HL-60 (cell line): ENCODE measurements at places on chromosomes 3 and 15.

- DNase-seq: no peak
These were observed 11.2 kb upstream of the KBTBD12 start for GRCh38 chr3:127903611-127904375.

- no peak for DNase-seq
These were observed 310.2 kb downstream of the TBC1D5 start for GRCh38 chr3:17432236-17432635.

DNA sequence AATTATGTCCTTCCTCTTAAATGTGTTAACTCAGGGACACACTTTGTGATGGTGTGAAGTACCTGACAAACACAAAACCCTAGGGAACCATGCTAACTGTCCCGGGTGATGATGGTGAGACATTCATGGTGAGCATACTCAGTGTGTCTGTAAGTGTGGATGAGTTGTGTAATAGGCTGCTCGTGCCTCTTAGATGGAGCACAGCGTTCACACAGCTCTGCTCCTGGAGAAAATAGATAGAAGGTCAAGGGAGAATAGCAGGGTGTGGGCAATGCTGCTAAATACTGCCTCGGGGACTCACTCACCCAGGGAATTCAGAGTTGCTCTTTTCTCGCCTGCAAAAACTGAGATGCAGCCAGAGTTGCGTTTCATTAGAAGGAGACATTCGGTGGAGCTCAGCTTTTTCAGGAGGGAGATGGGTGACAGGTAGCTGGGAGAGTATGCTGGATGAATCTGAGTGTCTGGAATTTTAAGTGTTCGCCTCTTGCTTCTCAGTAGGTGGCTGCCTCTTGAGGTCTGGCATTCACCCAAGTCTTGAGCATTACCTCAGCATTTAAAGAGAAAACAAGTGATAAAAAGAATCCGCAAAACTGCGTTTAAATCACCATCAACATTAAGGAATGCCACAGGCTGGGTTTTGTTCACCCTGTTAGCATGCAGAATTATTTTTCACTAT, 813.2 kb downstream of the AGBL1 start:
- DNase-seq: no peak

DNA sequence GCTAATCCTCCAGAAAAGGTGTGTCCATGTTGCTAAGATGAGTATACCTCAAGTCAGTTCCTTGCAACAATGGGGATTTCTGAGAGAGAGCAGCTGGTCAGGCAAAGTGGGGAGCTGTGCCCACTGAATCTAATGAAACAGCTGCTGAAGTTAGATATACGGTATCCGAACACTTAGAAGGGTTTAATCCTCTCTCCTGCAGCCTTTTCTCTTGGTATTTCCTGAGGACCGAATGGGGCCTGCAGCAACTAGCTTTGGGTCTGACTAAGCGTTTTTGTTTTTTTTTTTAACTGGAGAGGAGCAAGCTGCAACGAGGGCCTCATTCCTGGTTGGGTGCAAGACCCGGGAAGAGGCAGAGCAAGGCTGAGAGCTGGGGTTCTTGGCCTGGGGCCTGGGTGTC, 37.6 kb upstream of the BNC1 start:
- no peak for DNase-seq

GRCh38 chr15:95471690-95472086, 858.8 kb upstream of the NR2F2 start:
- no peak for DNase-seq

- no peak for DNase-seq
These were observed at the start of gene FSD2 for GRCh38 chr15:82805994-82806406. TSS of gene FSD2 (minus strand) at chr15:82806069. CDS start at chr15:82787390, 18,679 bp downstream.

DNA sequence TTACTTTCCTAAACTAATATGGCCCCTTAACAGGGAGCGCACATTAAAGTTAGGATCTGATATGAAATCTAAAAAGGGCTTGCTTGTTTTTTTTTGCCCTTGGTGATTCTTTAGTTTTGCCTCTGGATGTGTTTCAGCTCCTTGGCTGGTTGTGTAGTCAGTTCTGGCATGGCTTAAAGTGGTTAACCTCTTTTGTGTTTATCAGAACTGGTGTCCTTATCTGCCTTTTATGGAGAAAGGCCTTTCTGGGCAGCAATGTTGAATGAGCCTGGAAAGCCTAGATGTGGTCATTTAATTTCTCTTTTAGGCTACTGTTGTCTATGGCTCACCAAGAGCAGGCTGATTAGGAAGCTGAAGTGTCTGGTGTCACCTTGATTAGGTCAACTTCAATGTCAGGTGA, 254.5 kb upstream of the ROPN1 start:
- DNase-seq: no peak

DNA sequence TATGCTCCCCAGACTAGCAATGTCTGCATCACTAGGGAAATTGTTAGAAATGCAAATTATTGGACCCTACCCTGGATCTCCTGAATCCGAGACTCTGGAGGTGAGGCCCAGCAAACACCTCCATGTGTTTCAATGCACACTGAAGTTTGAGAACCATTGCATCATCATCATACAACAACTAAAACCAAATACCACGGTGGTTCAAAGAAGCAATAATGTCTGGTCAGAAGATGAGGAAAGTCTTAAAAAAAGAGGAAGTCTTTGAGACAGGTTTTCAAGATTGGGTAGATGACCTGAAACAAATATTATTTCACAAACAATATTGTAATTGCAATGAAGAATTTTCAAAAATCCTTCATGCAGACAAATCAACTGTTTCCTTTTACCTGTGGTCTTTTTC, 60.3 kb upstream of the TRA2B start:
- DNase-seq: no peak

DNA sequence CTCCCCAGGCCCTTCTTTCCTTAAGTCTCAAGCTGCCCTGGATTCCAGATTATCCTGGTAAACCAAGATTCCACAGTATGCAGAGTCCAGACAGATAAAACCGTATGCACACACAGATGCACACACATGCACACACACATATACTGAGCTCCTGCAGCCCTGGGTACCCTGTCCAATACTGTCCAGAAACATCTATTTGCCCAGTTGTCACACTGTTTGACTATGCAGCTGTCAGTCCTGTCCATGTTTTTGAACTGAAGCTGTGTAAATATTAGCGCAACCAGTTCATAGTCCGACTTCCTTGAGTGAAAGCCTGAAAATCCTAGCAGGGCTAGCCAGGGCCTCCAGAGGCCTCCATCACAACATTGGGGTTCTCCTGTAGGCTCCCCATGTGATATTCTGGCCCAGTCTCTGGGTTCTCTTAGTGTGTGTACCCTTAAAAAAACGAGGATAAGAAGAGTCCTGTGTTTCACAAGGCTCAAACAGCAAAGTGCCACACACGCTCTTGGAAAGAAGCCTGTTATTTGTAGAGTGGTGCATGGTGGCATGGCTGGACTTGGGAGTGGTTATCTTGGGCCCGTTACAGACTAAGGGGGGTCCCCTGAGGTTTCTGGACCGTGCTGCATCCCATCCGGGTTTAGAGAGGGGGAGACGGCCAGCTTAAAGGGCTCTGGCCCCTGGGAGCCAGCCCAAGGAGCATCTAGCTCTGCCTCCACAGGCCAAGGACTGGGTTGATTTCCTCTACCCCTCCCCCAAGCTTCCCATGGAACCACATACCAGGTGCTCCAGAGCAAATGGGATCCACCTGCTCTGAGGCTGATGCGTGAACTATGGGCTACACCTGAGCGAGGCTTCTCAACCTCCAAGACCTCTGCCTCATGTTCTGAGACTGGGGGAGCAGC, 108.3 kb downstream of the IQSEC1 start:
- DNase-seq: no peak

DNA sequence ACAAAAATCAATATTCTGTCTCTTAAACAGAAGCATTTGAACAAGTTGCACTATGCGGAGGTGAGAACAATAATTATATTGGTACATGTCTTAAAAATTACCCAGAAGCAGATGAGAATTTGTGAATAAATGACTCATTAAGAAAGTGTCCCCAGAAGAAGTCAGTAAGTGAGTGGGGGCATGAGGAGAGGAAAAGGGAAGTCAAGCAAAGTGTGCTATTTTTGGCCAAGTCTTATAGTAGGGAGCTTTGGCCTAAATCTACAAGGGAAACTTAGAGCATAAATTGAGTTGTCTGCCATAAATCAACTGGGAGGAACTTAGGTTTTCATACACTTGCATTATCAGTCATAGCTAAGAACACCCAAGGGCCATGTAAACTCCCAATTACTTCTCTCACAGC, 86.9 kb upstream of the SATB1 start:
- peak; percentile 15 for DNase-seq

DNA sequence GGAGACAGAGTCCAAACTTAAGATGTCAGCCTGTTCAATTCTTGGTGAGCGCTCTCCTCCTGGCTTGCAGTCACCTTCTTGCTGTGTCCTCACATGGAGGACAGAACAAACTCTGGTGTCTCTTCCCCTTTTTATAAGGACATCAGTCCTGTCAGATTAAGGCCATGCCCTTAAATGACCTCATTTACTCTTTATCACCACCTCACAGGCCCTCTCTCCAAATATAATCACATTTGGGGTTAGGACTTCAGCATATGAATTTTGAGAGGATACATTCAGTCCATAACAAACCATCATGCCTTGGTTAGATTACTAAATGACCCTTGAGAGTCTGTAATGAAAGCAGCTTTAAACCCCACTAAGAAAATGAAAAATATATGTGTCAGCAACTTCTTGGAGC, 175.2 kb downstream of the TAFA4 start:
- DNase-seq: no peak

- no peak for DNase-seq
These were observed 30.8 kb upstream of the SLC25A36 start for GRCh38 chr3:140910860-140911259.

GRCh38 chr3:14362890-14363289, 39.5 kb upstream of the SLC6A6 start:
- no peak for DNase-seq

DNA sequence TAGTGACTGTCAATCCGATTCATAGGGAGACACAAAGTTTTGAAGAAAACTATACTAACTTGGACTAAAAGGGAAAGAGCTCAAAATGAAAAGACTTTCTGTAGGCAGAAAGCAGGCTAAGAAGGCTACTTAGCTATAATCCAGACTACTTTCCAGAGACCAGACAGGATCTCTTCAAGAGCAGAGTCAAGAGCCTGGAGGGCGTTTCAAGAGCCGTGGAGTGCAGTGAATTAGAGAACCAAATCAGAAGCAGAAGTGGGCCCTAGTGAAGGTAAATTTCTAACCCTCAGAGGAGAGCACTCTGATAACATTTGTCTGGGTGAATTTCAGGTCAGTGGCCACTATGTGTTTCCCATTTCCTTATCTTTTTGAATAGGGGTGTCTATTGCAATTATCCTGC, 76.4 kb downstream of the CGGBP1 start:
- no peak for DNase-seq

DNA sequence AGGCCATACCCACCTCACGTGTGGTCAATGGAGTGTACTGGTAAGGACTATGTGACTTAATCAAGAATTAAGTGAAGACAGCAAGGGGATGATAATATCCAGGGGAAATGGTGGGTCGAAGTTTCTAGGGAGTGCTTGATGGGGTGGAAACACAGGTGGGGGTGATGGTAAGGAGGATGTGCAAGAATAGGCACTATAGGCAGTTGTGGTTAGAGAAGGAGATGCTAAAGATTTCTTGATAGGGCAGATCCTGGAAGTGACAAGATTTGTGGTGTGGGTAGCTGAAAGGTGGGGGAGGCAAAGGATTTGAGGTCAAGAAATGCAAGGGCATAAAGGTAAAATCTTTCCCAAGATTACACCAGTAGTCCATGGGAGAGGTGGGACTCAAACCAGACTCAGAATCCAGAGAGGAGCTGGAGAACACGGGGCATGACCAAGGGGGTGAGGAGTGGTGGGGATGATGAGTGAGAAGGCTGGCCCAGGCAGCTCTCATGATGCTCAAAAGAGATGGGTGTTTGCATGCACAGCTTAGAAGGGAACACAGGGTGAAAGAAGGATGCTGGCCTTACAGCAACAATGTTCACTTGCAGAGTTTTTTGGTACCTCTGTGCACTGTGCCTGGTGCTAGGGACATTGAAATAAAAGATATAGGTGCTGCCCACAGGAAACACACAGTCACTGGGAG, 78.4 kb downstream of the CCR1 start:
- DNase-seq: no peak

DNA sequence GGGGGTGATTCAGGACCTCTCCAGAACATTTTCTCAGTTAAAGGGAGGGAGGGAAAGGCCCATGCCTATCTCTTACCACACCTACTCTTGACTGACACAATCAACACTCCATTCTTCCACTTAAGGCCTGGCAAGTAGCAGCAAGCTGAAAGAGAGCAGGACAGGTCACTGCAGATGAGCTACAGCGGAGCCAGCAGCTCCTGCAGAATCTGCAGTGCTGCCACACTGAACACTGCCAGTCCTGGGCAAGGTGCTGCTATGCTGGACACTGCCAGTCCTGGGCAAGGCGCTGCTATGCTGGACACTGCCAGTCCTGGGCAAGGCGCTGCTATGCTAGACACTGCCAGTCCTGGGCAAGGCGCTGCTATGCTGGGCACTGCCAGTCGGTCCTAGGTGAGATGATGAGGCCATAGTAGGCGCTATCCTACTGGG, 143.7 kb downstream of the MYLK start:
- DNase-seq: no peak

DNA sequence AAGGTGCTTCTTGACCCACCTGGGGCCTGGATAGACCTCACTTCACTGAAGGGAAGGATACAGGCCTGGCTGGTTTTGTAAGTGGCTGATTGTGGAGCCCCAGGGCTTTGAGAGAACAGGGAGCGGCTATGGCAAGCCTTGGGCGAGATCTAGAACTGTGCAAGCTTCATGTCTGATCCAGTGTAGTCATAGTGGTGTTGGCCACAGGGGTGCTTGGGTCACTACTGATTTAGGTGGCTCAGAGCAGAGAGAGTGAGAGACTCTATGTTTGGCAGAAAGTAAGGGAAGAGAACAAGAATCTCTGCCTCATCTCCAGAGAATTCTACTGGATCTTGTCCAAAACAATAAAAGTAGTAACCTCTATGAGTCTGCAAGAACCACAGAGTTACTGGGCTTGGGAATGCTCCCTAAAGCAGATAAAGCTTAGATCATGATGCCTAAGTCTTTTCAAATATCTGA, 394.2 kb upstream of the EPHA3 start:
- DNase-seq: no peak

GRCh38 chr15:77482570-77482969, 61.9 kb downstream of the HMG20A start:
- DNase-seq: no peak

DNA sequence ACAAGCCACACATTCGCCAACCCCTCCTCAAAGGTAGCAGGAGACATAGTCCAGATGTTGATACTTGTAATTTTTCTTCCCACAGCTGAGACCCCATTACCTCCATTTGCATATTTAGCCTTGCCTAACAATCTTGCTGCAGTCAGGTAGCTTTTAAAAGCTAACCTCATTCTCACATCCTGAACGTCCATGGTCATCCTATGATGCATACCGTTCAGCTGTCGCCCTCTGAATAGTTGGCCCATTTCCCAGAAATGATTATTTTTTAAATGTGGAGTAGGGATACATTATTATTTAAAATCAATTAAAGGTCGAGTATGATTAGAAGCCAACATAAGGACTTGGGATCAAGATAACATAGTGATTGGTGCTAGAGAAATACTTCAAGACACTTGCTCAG, 165.0 kb downstream of the MEX3B start:
- DNase-seq: no peak

DNA sequence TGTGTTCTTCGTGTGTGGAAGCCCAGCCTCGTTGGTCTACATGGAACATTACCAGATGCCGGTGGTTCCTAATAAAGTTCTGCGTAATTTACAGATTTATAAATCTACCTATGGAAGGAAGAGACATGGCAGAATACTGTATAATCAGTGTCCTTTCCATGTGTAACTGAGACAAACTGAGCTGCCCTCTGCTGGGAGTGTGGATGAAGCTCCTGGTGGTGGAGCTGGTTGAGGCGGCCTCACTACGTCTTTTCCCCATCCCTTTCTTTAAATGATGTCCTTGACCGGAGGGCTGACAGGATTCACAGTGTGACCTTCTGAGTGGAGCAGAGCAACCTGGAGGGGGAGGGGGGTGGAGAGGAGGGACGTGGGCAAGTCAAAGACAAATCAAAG, 267.0 kb upstream of the CHRM5 start:
- DNase-seq: no peak
